Activated T-helper 9 cell treated with anti-CD3 and anti-CD28 coated beads, Interleukin-2, amount 50 U/mL, for 16 hours (primary cell): ENCODE measurements at places on chromosomes 4 and X.
A peak's percentile ranks its signal among the peaks of the same experiment; 100 is the strongest.

- no peak for DNase-seq
These were observed 272.8 kb upstream of the GATB start for GRCh38 chr4:152033621-152034020.

DNA sequence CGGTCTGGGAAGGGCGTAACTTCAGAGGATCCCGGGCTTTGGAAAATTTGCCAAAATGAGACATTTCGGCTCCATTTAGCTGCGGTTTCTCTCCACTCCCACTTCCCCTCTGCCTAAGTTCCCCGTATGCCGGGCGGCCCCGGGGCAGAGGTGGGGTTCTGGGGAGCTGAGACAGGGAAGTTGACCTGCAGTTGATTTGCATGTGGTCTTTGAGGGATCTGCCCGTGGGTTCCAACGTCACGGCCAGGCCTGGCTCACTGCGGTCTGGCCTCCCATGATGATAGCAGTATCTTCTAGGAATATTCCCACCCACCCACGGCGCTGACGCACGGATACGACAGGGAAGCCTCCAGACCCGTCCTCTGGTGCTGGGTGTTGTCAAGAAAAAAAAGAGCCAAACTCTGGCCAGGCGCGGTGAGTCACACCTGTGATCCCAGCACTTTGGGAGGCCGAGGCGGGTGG lies 27.3 kb upstream of the CRLF2 start:
- no peak for DNase-seq

DNA sequence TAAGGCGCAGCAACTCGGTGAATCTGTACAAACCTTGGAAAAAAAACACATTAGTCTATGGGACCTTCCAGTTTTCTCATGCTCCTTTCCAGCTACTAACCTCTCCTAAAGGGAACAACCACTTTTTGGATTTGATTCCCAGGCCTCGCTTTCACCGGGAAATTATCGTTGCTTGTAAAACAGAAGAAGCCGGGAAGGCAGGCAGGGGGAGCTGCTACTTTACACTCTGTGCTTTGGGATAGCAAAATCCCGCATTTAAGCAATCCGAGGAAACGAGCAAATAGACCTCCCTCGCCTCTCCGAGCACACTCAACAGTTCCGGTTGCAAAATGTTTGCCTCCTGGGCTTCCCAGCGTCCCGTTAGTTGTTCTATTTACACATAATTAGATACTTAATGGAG lies 1.2 kb downstream of the CD38 start:
- DNase-seq, result no peak

DNA sequence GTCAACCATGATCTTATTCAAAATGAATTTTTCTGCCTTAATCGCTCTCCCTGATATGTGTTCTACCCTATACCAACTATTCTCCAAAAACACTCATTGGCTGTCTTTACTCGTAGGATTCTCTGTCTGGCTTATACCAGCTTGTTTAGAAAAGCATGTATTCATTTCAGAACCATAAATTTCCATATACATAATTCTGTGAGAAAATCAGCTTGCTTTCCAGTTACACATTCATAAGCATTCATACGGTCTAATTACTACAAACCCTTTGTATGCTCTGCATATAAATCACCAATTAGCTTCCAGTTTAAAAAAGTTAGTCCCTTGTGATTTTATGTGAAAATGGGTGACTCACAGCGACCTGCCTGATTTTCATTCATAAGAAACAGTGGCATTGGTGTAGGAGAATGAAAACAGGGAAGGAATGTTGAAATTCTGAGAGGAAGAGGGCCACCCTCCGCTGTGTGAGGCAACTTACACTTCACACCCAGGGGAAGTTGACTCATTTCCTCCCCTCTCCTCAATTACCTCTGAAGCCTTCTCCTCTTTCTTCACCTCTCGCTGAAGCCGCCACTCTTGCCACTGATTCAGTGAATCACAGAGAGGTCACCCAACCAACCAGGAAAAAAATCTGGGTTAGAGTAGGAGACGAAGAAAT lies 63.3 kb downstream of the MEPE start:
- DNase-seq, result no peak

GRCh38 chrX:118975831-118976598 lies 1.6 kb downstream of the LONRF3 start:
- DNase-seq, result peak; percentile 62

GRCh38 chrX:141724186-141724585 lies 25.6 kb upstream of the SPANXD start:
- DNase-seq, result no peak
